ENCODE measurements at places on chromosomes 5 and 9. TPM values are rescaled to one million over a fixed set of nuclear protein-coding genes. Genes with fewer than 3 reads are reported as not detected.

- peak; percentile 27 for DNase-seq
- H3K4me3 ChIP-seq, result no peak overlapping the region
- H3K36me3 ChIP-seq, result no peaks in the 10 kb centered on the region
- no peaks in the 10 kb centered on the region for H3K27me3 ChIP-seq
- no peak overlapping the region for H3K27ac ChIP-seq
Measured at GRCh38 chr5:76582230-76583162, 40.7 kb downstream of the F2RL2 start.

- H3K4me3 ChIP-seq, result no peak overlapping the region
- no peaks in the 10 kb centered on the region for H3K4me1 ChIP-seq
- H3K27ac ChIP-seq, result no peak overlapping the region
- no peaks in the 10 kb centered on the region for H3K27me3 ChIP-seq
- no peaks in the 10 kb centered on the region for H3K36me3 ChIP-seq
- DNase-seq, result no peak
Measured at GRCh38 chr5:8907168-8907868, 638.6 kb downstream of the SEMA5A start.

GRCh38 chr9:27561685-27562084, 11.6 kb downstream of the C9orf72 start:
- no peak overlapping the region for H3K4me3 ChIP-seq

- H3K27me3 ChIP-seq, result no peaks in the 10 kb centered on the region
- H3K4me3 ChIP-seq, result no peak overlapping the region
- no peaks in the 10 kb centered on the region for H3K4me1 ChIP-seq
- H3K36me3 ChIP-seq, result no peaks in the 10 kb centered on the region
- no peak overlapping the region for H3K27ac ChIP-seq
Measured at GRCh38 chr5:11483630-11484029, 420.6 kb downstream of the CTNND2 start.

DNA sequence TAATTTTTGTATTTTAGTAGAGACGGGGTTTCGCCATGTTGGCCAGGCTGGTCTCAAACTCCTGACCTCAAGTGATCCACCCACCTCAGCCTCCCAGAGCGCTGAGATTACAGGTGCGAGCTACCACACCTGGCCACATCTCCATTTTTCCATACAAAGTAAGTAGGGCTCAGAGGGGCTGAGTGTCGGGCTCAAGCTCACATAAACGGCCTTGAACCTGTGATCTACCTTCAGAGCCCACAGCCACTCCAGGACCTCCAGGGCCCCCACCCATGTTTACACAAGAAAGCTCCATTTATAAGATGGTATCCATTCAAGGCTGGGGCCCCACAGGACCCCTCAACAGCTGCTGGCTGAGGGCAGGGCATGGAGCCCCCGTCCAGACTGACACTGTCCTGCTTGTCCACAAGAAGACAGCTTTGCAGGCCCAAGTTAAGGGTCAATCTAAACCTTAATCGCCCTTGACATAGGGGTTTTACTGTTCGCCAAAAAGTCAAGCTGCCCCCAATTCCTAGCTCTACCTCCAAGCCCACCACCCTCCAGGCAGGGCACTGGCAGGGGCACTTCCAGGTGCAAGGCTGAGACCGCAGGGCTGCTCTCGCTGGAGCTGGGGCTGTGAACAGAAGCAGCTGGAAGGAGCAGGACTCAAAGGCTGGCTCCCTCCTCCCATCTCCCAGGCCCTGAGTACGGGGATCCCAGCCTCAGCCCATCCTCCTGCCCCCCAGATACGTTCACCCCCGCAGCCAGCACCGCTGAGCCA, 18.9 kb downstream of the FAM78A start:
- H3K27ac ChIP-seq, result peak overlapping the region; percentile 60
- H3K4me1 ChIP-seq, result no peaks in the 10 kb centered on the region
- no peaks in the 10 kb centered on the region for H3K36me3 ChIP-seq
- H3K4me3 ChIP-seq, result no peak overlapping the region
- DNase-seq, result no peak
- no peaks in the 10 kb centered on the region for H3K27me3 ChIP-seq

- no peaks in the 10 kb centered on the region for H3K4me1 ChIP-seq
- no peaks in the 10 kb centered on the region for H3K27me3 ChIP-seq
- no peak overlapping the region for H3K27ac ChIP-seq
- DNase-seq, result no peak
- H3K36me3 ChIP-seq, result no peaks in the 10 kb centered on the region
Measured at GRCh38 chr9:108113596-108113995, 624.0 kb upstream of the KLF4 start.

- H3K27ac ChIP-seq, result no peak overlapping the region
- no peaks in the 10 kb centered on the region for H3K4me1 ChIP-seq
- no peak overlapping the region for H3K4me3 ChIP-seq
- H3K27me3 ChIP-seq, result no peaks in the 10 kb centered on the region
- DNase-seq, result no peak
- no peaks in the 10 kb centered on the region for H3K36me3 ChIP-seq
Measured at GRCh38 chr5:131245312-131245711, 18.5 kb upstream of the CDC42SE2 start.

DNA sequence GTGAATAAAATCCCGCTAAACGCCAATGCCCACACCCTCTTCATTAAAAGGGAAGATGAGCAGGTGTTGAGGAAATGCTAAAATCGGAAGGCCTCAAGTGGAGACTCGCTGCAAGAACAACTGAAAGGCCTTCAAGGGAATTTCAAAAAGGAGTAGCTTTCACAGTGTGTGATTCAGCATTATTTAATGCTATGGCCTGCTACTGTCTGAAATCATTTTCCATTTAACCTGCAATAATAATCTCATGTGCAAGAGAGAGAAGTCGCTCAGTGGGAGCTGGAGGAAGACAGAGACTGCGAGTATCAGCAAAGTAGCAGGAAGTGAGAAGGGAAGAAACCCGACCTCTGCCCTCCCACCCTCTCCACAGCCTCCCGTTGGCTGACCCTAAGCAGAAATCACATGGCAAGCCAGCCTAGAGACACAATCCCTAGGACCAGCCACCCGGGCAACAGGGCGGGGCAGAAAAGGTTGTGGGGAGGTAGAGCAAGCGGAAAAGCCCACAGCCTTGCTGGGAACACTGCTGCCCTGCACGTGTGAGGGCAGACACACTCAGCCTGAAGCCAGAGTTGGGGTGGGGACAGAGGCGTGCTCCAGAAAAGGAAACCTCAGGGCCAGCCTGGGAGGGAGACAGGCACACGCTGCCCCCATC, 39.9 kb upstream of the CTSL start:
- no peak overlapping the region for H3K4me3 ChIP-seq
- no peaks in the 10 kb centered on the region for H3K27me3 ChIP-seq
- H3K27ac ChIP-seq, result peak overlapping the region; percentile 48
- H3K36me3 ChIP-seq, result no peaks in the 10 kb centered on the region
- DNase-seq, result peak; percentile 70

- H3K4me1 ChIP-seq, result peaks cover 9% of the 10 kb centered on the region
- DNase-seq, result no peak
- H3K27ac ChIP-seq, result no peak overlapping the region
- no peak overlapping the region for H3K4me3 ChIP-seq
- no peaks in the 10 kb centered on the region for H3K27me3 ChIP-seq
Measured at GRCh38 chr5:34585601-34586104, 70.5 kb upstream of the RAI14 start.

GRCh38 chr5:1637639-1638481, 114.1 kb upstream of the LPCAT1 start:
- peak; percentile 16 for DNase-seq
- H3K27me3 ChIP-seq, result peaks cover 6% of the 10 kb centered on the region
- no peaks in the 10 kb centered on the region for H3K36me3 ChIP-seq
- no peak overlapping the region for H3K27ac ChIP-seq
- H3K4me1 ChIP-seq, result no peaks in the 10 kb centered on the region

DNA sequence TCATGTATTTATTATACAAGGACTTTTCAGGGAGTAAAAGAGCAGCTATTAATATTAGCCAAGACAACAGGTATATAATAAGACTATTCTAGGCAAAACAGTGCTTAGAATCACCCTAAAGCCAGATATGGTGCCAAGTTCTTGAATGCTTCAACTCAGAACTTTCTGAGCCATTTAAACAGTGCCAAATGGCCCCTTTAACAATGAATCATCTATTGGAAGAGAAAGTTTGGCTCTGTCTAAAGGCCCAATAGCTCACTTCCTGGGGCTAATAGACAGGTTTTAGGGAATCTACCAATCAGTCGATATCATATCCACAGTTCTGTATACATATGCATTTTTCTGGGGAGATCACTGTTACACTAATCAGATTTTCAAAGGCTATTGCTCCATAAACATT, 42.9 kb downstream of the ZNF474 start:
- H3K4me3 ChIP-seq, result no peak overlapping the region
- DNase-seq, result no peak
- no peaks in the 10 kb centered on the region for H3K27me3 ChIP-seq
- H3K27ac ChIP-seq, result no peak overlapping the region
- no peaks in the 10 kb centered on the region for H3K36me3 ChIP-seq

GRCh38 chr9:93505541-93506132, 52.3 kb upstream of the FAM120AOS start:
- H3K36me3 ChIP-seq, result no peaks in the 10 kb centered on the region
- H3K27me3 ChIP-seq, result no peaks in the 10 kb centered on the region
- H3K4me1 ChIP-seq, result peaks cover 28% of the 10 kb centered on the region

DNA sequence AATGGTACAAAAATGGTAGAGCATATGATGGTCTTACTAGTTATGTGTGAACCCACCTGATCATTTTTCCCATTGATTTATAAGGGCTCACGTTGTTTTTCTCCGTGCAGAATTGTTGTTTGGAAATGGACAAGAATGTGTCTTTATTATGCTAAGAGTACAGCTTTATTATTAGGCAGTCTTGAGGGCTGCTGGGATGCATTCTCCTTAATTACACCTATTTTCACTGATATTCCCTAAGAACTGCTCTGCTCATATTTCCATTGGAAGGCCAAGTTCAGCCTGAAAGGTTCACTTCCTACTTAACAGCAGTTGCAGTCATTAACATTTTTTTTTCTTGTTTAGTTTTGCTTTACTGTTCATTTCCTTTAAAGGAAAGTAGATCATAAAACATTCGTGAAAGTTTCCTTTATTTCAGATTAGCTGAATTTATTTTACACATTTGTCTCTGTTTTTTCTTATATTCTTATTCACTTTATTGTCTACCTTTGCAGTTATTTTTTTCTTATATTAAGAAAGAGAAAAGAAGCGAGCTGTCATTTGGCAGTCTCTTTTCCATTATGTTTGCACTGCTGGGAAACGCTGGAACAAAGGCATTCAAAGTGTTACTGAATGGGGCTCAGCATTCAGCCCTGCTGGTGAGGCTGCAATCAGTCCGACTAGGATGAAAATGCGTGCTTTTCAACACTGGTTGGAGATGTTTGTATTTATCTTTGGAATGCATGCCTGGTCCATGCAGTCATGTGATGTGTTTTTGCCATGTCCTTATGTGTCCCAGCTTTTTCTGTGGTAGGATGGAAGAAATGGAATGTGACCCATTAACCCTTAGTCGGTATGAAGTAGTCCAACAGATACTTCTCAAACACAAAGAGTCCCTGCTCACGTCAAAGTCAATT, 602.7 kb upstream of the ZNF608 start:
- DNase-seq, result no peak
- no peaks in the 10 kb centered on the region for H3K27me3 ChIP-seq
- H3K27ac ChIP-seq, result no peak overlapping the region
- H3K36me3 ChIP-seq, result no peaks in the 10 kb centered on the region
- H3K4me1 ChIP-seq, result no peaks in the 10 kb centered on the region
- no peak overlapping the region for H3K4me3 ChIP-seq

DNA sequence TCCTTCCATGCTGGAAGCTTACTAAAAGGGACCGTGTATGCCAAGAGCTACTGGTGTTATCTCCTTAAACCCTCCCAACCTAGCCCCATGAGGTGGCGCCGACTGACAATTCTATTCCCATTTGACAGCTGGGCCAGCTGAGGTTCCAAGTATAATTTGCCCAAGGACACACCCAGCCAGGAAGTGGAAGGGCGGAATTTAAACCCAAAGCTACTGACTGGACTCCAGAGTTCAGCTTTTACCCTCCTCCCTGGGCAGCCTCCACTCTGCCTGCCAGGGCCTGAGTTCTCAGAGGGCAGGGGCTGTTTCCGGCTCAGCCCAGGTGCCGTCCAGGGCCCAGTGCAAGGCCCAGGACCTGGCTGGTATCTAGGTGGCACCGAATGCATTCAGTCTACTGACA, 71.8 kb downstream of the C9orf50 start:
- no peak for DNase-seq
- no peak overlapping the region for H3K4me3 ChIP-seq
- H3K27ac ChIP-seq, result no peak overlapping the region
- H3K27me3 ChIP-seq, result no peaks in the 10 kb centered on the region
- peaks cover 20% of the 10 kb centered on the region for H3K4me1 ChIP-seq

- no peaks in the 10 kb centered on the region for H3K36me3 ChIP-seq
- H3K27me3 ChIP-seq, result no peaks in the 10 kb centered on the region
- H3K4me1 ChIP-seq, result no peaks in the 10 kb centered on the region
Measured at GRCh38 chr9:91711755-91712601, 238.1 kb downstream of the ROR2 start.

DNA sequence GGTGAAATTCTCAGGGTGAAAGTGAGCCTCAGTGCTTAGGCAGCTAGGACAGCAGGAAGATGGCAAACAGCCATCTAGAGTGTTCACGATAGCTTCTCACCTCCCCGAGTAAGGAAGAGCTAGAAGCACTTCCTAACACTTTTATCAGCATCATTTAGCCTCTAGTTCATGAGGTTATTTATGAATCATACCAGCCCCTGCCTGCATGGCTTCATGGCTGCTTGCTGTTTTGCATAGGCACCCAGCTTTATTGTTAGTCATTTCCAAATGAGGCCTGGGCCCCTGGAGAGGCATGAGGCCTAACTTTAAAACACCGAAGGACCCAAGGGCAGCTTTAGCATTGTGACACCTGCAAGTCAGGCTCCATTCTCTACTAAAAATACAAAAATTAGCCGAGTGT, 134.9 kb upstream of the PANK3 start:
- no peak overlapping the region for H3K27ac ChIP-seq
- DNase-seq, result no peak
- no peaks in the 10 kb centered on the region for H3K36me3 ChIP-seq

DNA sequence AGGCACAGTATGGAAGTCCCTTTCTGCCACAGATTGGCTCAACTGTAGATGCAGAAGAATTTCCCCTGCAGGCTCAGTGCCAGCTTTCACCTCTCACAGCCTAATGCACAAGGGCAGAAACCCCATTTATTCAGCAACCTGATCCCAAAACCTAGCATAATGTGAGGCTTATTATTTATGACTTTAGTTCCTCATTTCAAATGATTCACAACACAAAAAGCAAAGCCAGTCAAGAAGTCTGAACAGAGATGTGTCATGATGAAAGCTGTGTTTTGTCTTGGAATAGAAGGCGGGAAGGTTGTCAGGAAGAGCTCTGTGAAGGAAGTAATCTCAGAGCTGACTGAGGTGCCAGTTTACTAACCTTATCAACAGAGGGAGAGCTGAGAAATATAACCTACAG, 369.7 kb downstream of the LRRC70 start:
- H3K27me3 ChIP-seq, result no peaks in the 10 kb centered on the region
- no peak overlapping the region for H3K27ac ChIP-seq
- H3K4me3 ChIP-seq, result no peak overlapping the region
- no peak for DNase-seq

Gene NFIB
- total RNA-seq, result 67.0 TPM

Gene PROB1
- 12.8 TPM for total RNA-seq

Gene CDX1
- 0.11 TPM for total RNA-seq

Gene SLIT3
- 29.9 TPM for total RNA-seq

Gene IFNK
- not detected for total RNA-seq

Gene TARS1
- 154 TPM for total RNA-seq

Gene SHOC1
- total RNA-seq, result 2.0 TPM

Gene DNM1
- total RNA-seq, result 2.4 TPM

Gene SCGB3A2
- total RNA-seq, result not detected

Gene PCDHA5
- total RNA-seq, result 0.11 TPM

Gene ZFP37
- 2.7 TPM for total RNA-seq
